ENCODE measurements at places on chromosomes 13 and 19.
A peak's percentile ranks its signal among the peaks of the same experiment; 100 is the strongest.

- DNase-seq = no peak
Observed at GRCh38 chr13:80923907-80924306, 583.0 kb upstream of the SPRY2 start.

DNA sequence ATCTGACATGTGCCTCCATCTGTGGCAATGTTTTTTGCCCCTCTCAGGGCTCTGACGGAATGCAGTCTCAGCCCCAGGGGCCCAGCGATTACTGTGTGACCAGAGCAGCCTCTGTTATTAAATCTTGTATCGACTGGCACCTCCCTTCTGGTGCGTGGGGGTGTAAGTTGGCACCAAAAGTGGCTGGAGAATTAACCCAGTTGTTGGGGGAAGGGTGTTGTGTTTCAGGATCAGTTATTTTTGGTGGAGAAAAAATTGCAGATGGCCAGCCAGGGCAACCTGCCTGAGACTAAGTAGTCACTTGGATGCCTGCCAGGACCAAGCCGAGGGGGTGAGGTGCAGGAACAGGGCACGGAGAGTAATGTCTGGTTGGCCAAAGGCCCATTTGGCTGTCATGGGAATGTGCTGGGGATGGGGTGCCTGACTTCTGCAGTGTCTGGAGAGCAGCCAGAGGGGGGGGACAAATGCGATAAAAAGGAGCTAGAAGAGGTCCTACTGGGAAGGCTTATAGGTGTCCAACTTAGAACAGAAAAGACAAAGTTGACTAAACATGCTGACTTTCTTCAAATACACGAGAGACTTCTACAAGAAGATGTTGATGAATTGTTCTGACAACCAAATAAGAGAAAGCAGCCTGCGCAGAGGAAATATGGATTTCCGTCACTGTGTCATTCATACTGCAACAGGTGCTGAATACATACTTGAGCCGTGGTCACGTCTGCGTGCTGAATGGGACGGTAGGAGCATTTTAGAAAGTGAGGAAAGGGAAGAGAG lies 69.8 kb downstream of the SIAH3 start:
- DNase-seq = no peak

- DNase-seq = no peak
Observed at GRCh38 chr19:12864721-12865715, 16.2 kb downstream of the DNASE2 start.

GRCh38 chr13:85640727-85641126 lies 158.5 kb downstream of the SLITRK6 start:
- no peak for DNase-seq

DNA sequence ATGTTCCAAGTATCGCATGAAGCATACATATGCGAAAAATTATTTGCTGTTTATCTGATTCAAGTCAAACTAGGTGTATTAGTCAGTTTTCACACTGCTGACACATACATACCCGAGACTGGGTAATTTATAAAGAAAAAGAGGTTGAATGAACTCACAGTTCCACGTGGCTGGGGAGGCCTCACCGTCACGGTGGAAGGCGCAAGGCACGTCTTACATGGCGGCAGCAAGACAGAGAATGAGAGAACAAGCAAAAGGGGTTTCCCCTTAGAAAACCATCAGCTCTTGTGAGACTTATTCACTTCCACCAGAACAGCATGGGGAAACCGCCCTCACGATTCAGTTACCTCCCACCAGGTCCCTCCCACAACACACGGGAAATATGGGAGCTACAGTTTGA lies 13.0 kb upstream of the PROZ start:
- no peak for DNase-seq

DNA sequence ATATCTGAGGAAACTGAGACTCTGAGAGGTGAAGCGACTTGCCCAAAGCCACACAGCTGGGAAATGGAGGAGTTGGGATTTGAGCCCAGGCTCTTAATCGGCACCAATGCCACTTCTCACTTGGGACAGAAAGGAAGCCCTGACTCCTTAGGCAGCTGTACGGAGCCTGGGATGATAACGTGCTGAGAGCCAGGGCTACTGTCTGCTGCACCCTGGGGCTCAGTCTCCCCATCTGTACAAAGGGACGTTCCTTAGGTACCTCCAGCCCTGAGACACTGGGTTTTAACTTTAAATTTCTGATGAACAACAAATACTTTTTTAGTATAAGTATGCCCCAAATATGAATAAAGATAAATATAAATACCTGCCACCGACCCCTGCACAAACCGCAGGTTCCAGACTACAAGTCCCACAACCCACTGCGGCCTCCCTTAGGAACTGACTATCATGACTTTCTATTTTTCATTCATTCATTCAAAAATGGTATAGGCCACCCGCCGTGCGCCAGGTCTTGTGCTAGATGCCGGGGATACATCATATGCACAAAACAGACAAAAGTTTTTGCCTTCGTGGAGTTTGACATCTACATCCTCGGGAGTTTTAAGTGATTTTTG lies 776 bp upstream of the NCLN start:
- peak; percentile 84 for DNase-seq

GRCh38 chr13:37138169-37138568 lies 32.7 kb upstream of the CSNK1A1L start:
- DNase-seq = no peak

GRCh38 chr19:18173572-18174288 lies at the start of gene IFI30:
TSS of gene IFI30 (plus strand) at chr19:18173813. CDS start at chr19:18173842, 29 bp downstream.
- DNase-seq = peak; percentile 82

GRCh38 chr19:58182577-58182988 lies 278 bp upstream of the ZNF274 start:
- peak; percentile 68 for DNase-seq
